ENCODE measurements at places on chromosomes 6 and 20.

GRCh38 chr20:58829531-58829941 lies 21.2 kb downstream of the GNAS-AS1 start:
- DNase-seq = peak; percentile 11

- no peak for DNase-seq
These were observed 166.2 kb downstream of the TRIM27 start for GRCh38 chr6:28757429-28758045.

DNA sequence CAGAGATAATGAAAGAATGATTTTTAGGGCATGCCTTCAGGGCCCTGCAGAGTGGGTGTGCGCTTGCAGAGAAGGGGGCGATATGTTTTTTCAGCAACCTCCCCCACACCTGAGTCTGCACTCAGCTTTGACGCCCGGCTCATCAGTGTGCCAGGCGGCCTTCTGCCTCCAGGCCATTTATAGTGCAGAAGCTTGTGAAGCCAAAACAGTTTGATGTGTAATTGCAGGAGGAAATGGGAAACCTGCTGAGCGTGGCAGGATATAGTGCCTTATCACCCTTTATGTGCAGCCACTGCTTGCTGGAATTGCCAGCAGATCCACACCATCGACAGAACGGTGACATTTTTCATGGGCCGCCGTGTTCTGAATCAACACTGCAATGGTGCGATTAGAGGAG lies 178.2 kb downstream of the CDH4 start:
- DNase-seq = no peak

GRCh38 chr20:51995551-51995951 lies 193.2 kb upstream of the SALL4 start:
- DNase-seq = peak; percentile 27

Measured in fibroblast of pulmonary artery (primary cell).